ENCODE measurements at places on chromosomes 3 and 15.

GRCh38 chr3:17372362-17373210 lies 369.8 kb downstream of the TBC1D5 start:
- no peak for DNase-seq

- DNase-seq: peak; percentile 55
These were observed 325.8 kb upstream of the NAALADL2 start for GRCh38 chr3:174533286-174533685.

GRCh38 chr3:66377800-66378199 lies 123.0 kb downstream of the LRIG1 start:
- no peak for DNase-seq

- DNase-seq: no peak
These were observed 33.4 kb upstream of the RAD18 start for GRCh38 chr3:8996681-8997121.

GRCh38 chr15:60218256-60218655 lies 179.5 kb downstream of the ANXA2 start:
- no peak for DNase-seq

DNA sequence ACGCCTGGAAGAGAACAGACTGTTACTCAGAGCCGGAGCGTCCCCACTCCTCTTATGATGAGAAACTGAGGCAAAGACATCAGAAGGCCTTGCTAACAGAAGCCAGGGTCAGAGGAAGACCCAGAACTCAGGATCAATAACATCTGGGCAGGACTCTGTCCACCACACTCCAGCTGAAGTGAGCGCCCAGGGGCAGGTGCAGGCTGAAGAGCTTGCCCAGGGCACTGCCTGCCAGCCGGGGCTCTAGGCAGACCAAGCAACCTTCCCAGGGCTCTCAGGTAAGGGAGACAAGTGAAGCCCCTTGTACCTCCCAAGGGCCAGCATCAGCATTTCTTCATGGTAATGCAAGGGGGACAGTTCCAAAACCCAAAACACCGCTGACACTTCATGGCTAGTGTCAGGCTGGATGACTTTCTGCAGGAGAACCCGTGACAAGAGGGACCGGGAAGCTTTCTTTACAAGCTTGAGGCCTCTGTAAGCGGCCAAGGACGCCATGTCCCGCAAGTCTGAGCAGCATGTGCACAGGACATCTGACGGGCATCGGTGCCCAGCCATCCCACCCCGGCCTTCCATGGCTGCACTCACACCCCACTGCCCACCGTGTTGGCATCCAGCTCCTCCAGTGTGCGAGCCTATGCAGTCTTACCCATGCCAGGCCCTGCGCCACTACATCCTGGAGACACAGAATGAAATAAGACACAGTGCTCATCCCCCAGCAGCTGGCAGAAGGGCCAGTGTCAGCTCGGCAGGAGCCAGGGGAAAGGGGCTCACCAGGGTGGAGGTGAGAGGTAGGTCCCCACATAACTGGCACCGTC lies 14.1 kb downstream of the XXYLT1 start:
- no peak for DNase-seq

- peak; percentile 34 for DNase-seq
These were observed 29.4 kb upstream of the AP3B2 start for GRCh38 chr15:82739086-82739485.

DNA sequence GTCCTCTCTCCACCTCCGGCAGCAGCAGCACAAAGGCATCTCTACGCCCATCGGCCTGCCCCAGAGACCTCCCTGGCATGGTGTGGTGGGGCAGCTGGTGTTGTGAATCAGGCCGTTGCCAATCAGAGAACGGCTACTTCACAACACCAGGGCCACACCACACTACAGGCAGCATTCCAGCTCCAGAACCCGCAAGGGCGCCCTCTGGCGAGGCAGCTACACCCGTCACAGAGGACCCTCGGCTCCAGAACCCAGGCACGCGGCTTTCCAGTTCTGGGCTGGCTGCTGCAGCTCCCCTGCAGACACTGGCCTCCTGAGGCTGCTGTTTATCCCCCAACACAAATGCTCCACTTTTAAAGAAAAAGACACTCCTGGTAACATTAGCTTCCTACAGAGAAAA lies 127.5 kb upstream of the TOPAZ1 start:
- no peak for DNase-seq

DNA sequence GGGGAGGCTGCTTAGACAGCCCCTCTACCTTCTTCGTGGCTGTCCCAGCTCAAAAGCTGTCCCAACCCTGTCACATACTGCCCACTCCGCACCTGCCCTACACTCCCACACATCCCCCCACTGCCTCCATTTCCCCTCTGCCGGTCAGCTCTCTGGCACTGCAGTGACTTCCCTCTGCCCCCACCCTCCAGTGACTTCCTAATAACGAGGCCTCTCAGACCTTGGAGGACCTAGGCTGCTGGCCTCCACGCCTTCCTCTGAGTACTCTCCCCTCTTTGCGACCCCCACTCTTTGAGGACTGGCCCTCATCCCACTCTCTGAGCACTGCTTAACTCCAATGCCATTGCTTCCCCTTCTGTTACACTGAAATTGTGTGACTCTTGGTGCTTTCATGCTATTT lies 45.3 kb downstream of the KY start:
- no peak for DNase-seq

DNA sequence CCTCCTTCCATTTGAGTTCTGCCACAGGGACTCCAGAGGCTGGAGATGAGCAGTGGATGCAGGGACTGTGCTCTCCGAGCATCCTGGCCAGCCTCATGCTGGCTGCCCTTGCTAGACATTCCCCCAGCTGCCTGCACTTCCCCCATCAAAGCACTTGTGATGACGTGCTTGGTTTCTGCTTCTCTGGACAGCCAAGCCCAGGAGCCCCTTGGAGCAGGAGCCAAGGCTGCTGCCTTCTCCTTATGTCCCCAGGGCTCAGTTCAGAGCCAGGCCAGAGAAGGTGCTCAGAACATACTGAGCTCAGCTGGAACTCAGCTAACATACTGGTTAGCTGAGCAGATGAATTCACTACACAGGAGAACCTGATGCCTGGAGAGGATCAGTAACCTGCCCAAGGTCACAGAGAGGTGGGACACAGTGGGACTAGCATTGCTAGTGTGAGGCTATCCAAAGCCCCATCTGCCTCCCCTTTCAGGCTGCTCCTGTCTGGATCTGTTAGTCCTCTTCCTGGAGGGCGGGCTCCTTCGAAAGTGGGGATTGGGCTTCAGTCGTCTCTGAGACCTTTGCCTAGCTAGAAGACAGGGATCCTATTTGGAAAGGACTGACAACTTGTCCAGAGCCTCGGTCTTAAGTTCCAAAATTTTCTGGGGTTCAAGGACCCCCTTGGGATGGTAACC lies 4.3 kb downstream of the PCBP4 start:
- no peak for DNase-seq

GRCh38 chr3:18847583-18848197 lies 300.6 kb upstream of the KCNH8 start:
- peak; percentile 22 for DNase-seq

DNA sequence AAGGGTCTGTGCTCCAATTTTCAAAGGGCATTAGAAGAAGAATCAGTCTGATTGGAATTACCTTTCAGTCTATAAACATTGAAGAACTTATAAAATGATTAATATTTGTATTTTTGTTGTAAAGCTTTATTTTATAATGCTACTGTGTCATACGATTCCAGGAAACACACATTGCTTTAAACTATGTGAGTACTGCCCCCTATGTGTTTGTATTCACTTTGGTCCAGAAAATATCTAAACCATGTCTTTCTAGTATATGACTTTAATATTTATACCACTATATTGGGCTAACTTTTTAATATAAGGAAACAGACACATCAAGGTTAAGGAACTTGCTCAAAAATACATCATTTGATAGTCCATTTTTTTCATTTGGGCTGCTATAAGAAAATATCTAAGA lies 3.2 kb upstream of the RIOX2 start:
- DNase-seq: no peak

- no peak for DNase-seq
These were observed 59.8 kb downstream of the CHSY1 start for GRCh38 chr15:101192081-101192480.

DNA sequence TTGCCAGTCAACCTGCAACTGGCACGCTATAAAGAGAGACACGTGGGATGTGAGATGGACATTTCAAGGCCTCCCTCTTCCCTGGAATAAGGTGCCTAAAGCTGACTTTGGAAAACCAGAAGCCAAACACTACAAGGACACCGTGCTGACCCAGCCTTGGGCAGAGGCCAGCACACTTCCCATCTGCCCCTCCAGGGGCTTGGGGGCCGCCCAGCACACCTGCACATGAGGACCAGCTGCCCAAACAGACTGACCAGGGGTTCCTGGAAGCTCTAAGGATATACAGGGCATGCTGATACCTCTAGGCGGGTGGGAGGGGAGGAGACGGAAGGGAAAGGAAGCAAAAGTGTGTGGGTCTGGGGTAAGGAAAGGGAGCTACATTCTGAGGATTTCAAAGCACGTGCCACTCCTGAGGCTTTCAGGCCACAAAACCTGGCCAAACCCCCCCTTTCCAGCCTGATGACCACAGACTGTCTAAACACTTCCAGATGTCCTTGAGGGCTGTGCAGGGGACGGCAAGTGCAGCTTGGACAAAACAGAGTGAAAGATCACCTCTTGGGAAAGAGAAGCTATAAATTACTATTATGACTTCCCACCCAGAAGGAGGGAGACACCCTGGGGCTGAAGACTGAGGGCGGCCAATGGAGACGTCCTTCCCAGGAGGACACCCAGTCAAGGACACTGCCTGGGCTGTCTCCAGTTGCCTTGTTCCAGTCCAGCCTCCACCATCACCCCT lies 57.9 kb downstream of the ADCY5 start:
- peak; percentile 13 for DNase-seq

DNA sequence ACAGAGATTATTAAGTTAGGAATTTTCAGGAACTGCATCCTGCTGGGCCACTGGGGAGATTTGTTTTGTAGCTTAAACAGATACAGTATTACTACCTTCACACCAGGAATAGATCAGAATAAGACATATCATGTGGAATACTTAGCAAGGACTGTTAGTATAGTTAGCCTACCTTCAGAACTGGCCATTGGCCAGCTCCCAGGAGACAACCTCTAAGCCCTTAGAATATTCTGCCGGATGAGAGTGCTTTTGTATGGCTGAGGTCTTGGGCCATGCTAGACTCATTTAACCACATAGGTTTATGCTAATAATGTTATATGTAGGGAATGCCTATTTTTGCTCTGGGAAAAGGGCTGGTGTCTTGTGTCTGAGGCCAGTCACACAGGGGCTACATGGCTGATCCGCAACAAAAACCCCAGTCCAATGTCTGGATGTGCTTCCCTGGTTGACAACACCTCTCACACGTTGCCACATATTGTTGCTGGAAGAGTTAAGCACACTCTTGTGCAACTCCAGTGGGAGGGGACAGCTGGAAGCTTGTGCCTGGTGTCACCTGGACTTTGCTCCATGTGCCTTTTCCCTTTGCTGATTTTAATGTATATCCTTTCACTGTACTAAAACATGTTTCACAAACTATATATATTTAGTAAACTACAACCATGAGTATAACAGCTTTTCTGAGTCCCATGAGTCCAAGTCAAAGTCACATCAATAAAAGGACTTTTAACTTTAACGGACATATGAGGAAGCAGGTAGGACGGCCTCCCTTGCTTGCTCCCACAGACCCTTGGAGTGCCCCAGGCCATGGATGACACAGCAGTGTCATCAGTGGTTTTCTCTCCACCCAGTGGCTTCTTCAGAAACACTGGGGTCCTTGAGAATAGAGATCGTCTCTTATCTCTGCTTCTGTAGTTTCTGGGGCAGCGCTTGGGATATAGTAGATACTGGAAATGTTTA lies 118.0 kb upstream of the C3orf80 start:
- no peak for DNase-seq

DNA sequence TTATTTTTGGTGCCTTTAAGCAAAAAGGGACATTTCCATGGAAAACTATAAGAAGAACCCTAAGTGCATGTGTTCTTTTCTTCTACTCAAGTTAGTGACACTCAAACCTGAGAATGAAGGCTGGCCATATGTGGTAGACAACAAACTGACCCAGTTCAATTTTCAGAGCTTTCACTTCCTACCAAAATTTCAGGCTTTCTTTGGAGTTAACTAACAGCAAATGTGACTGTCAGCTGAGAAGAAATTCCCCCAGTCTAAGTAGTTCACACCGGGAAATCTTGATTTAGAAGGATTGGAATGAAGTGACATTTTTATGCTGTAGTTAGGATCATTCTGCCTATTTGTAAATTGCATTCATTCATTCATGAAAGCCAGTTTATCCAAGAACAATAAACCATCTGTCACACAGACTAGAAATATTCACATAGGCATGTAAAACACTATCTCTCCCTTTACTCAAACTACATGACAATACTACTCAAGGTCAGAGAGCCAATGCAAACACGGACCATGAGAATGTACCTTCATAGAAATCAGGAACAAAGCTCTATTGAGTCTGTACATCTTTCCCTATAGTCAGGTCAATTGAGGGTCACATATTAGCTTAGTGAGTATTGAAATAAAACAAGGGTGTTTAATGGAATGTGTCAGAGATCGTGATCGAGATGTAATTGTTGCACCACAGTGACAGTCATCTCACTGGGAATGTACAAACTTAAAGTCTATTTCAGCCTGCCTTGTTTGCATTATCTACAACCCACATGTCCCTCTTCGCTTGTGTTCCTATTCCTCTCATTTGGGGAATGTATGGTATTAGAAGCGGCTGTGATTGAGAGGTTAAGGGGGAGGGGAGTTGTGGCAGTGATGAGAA lies 113.8 kb upstream of the TGFBR2 start:
- DNase-seq: no peak

- no peak for DNase-seq
These were observed 462.7 kb downstream of the PLOD2 start for GRCh38 chr3:145698250-145698649.

DNA sequence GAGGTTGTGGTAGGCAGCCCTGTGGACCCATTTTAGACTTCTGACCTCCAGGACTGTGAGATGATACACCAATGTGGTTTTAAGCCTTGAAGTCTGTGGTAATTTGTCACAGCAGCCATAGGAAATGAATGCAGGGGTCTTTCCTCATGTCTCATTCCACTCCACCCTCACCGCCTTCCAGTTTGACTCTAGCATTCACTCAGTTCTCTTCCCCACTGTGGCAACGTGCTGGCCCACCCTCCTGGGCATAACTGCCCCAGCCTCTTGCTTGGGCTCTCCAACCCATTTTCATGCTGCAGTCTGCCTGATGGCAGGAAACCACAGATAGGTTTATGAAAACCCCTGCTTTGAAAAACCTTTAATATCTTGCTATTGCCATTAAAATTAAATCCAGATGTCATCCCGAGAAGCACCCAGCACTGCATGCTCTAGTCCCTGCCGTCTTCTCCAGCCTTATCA lies 7.3 kb upstream of the TRNT1 start:
- no peak for DNase-seq

GRCh38 chr3:119365418-119365817 lies 71.2 kb downstream of the ARHGAP31 start:
- no peak for DNase-seq

GRCh38 chr3:110955301-110955880 lies 116.2 kb upstream of the NECTIN3 start:
- no peak for DNase-seq

DNA sequence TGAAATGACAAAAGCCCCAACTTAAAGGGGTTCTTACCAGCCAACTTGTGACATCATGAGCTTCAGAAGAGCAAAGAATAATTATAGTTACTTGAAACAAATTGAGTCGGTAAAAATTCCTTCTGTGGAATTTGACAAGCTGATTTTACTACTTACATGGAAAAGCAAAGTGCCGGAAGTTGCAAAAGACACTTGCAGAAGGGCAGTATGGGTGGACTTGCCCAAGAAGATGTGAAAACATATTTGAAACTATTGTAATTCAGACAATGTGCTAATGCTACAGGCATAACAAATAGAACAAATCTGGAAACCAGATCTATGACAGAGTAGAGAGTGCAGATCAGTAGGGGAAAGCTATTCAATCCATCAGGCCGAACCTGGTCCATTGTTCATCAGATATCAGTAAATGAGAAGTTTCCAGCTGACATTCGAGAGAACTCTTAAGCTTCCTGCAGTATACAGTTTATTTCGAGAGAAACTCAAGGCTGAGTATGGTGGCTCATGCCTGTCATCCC lies 2.5 kb upstream of the KIF7 start:
- DNase-seq: no peak

Measured in A172 (cell line).